ENCODE measurements at places on chromosomes 2 and 18.

DNA sequence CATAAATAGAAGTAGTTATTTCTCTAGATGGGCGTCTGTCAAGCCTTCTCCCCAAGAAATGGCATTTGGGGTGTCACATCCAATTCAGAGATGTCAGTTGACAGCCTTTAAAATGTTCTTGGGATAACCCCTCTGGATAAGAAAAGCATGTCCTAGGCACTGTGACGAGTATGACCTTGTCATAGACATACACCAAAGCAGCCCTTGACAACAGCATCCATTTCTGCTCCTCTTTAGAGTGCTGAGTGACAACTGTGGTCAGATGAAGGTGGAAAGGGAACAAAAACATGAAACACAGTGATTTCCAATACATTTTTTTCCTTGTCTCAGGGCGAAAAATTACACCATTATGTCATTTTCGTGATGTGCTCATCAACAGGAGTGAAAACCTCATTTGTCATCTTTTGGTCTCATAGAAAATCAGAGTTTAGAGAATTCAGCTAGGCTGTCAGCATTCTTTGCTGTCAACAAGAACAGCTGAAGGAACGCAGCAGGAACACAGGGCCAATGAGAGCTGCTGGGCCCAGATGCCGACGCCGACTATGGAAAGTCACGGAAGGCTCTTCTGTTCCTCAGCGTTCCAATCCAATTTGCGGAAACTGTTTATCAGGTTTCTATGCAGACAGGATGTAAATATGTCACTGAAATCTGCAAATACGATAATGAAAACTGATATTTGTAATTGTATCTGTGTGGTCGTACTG is 193.2 kb downstream of the ICOS start:
- DNase-seq, result no peak

DNA sequence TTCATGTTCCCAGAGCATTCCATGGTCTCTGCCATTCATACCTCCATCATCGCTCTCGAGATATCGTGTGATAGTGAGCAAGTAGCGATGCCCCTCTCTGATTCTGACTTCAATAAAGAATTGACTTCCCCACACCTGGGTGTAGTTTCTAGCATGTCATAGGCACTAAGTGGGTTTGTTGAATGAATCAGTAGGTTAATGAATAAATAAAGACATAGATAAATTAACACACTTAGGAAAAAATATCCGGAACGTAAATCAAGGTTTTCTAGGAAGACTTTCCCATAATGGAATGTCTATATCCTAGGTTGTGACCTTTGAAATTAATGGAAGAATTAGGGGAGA is 159.1 kb downstream of the DOCK10 start:
- no peak for DNase-seq

GRCh38 chr2:47189635-47190034 is 34.5 kb upstream of the STPG4 start:
- DNase-seq, result no peak

GRCh38 chr2:85810371-85811179 is 56.8 kb downstream of the ATOH8 start:
- DNase-seq, result no peak

DNA sequence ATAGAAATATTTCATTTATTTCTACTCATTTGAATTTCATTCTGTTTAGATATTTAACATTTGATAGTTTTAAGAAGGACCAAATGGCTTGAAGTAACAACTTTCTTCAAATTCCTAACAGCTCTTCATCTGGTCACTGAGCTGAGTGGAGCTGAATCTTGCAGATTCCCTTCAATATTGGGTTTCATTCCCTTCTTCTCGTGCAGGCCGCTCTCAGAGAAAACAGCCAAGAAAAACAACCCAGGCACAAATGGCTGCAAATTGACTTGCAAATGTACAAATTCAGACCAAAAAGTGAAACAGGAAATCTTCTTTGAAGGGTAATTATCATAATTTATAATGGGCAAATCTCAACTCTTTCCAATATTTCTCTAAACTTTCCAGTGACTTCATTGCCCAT is 30.3 kb upstream of the GCG start:
- DNase-seq, result no peak

GRCh38 chr2:8203364-8203763 is 478.5 kb upstream of the ID2 start:
- DNase-seq, result no peak
